ENCODE measurements at places on chromosomes 4 and X.

DNA sequence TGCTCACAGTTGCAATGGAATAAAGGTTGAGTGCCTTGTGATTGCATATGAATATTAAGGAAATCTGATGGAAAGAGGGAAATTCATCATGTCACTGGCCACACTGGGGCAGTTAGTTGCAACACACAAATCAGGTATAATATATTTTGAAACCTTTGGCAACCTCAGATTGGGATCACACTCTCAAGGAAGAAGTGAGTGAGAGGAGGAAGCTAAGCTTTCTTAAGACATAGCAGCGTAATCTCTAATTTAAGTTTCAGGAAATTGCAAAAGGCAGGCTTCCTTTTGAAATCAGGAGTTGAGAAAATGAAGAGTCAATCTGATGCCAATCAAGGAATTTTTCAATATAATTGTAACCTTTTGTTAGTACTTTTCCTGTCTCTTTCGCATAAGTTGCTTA, 12.3 kb upstream of the CLTRN start:
- no peak for DNase-seq

DNA sequence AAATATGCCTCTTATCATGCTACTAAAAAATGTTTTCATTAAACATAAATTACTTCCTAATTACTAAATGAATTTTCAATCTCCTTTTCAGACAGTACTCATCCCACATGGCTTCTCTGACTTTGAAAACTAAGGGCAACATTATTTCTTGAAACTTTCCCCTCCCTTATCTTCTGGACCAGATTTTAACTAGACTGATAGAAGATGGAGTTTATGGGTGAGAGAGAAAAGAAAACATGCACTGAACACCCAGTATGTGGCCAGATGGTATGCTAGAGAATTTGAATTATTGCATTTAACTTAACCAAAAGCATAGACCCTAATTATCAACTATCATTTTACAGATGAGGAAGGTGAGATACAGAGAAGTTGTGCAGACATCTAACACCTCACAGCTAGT, 16.8 kb downstream of the CNOT6L start:
- no peak for DNase-seq

DNA sequence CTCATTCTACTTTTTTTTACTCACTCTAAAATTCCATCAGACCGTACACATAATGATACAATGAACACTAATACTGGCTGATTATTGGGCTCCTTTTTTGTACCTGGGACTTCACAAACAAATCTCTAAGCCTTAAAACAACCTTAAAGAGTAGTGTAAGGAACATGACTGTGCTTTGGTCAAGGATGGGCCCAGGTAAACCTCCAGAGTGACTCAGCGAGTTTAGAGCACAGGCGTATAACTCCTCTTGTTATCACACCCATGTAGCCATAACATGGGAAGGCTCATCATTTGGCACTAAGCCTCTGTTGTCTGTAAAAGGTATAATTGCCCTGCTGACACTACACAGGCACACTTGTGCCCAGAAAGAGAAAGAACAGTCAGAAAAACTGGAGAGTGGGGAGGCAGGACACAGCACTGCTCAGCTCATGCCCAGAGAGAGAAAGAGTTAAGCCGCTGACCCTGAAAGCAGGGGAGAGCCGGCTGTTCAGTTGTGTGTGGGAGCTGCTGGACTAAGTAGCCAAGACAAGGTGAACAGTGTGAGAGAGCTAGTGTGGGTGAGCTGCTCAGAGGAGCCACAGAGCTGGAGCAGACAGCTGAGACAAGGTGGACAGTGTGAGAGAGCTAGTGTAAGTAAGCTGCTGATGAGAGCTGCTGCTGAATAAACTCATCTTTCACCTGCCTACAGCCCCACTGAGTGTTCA, 319.6 kb upstream of the BMP3 start:
- no peak for DNase-seq

GRCh38 chrX:148443216-148443615, 57.2 kb upstream of the AFF2 start:
- no peak for DNase-seq

- DNase-seq = no peak
Observed at GRCh38 chrX:38151441-38151840, 69.2 kb downstream of the SRPX start.

- no peak for DNase-seq
Observed at GRCh38 chr4:128354205-128354821, 66.7 kb upstream of the PGRMC2 start.

- DNase-seq = no peak
Observed at GRCh38 chr4:126627255-126627654, 1005.5 kb upstream of the INTU start.

GRCh38 chr4:41432881-41433280, 105.1 kb upstream of the LIMCH1 start:
- no peak for DNase-seq

GRCh38 chr4:7007944-7008343, 35.2 kb upstream of the TADA2B start:
- DNase-seq = no peak

- DNase-seq = no peak
Observed at GRCh38 chrX:20967725-20968124, 406.5 kb upstream of the CNKSR2 start.
